NT2/D1 (cell line): ENCODE measurements at places on chromosomes 4 and X.

DNA sequence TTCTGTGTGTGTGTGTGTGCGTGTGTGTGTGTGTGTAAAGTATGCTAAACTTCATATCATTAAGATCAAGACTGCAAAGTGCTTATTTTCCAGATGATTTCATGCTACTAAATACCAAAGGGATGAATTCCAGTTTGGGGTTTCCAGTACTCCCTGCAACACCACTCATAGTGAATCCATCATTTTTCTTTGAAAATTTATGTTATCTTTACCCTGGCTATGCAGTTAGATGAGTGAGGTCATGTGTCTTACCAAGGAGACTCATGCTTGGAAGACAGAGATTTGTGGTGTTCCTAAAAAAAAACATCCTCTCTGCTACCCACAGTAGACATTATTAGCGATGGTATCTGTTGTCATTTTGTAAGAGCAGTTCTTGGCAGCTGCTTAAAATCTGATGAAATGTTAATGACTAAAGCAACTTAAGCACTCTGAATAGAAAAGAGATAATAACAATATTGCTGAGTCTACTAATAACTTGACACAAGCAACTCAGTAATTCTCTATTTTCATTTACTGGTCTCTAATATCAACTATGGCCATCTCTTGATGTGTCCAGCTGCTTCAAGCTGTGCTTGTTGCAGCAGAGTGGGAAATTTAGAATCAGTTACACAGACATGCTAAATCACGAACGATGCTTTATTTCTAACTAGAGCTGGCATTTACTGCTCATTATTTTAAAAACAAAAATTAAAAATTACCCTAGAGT, 1953.0 kb upstream of the IGFBP7 start:
- DNase-seq = no peak

DNA sequence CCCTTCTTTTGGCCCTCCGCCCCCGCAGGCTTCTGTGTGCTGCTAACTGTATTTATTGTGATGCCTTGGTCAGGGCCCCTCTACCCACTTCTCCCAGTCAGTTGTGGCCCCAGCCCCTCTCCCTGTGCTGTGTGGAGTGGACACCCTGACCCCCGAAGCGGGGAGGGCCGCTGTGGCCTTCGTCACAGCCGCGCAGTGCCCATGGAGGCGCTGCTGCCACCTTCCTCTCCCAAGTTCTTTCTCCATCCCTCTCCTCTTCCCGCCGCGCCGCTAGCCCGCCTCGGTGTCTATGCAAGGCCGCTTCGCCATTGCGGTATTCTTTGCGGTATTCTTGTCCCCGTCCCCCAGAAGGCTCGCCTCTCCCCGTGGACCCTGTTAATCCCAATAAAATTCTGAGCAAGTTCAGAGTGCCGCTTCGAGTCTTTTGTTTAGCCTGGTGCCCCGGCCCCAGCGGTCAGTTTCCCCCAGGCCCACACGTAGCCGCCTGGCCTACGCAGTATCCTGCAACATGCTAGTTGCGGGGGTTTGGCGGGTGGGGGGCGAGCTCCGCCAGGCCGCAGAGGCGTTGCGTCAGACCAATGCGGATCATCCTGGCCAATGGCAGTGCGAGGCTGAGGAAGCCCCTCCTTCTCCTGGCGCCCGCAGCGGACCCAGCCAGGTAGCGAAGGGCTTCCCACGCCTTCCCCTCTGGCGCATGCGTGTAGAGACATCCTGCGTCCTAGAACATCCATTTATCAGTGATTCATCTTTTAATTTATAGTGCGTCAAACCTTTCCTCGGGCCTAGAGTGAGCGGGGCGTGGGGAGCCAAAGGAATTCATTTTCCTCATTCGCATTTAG, 5.6 kb upstream of the KANTR start:
- DNase-seq = no peak

DNA sequence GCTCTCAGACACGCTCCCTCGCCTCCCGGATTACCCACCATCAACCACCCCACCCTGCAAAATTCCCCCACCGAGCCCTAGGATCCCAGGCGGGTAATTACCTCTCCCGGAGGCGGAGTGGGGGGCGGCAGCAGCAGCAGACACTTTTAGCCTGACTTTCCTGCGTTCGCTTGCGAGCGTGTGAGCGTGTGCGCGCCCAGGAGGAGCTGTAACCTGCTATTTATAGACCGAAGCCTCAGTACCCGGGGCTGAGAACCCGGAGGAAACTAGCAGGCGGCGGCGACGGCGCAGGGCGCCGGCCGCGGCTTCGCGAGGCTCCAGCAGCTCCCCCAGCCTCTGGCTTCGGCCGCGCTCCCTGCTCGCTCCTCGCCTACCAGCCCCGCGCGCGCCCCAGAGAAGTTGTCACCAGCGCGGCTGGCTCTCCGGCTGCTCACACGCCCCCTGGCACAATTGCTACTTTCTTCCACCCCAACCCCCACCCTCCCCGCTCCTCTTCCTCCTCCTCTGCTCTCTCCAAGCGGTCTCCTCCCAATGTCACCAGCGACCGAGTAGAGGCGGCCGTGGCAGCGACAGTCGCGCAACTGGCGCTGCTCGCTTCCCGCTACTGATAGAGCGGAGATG, at the start of gene INPP4B:
Gene INPP4B (minus strand): TSS at position 194 of the 621 bp plus-strand sequence.
- no peak for DNase-seq

DNA sequence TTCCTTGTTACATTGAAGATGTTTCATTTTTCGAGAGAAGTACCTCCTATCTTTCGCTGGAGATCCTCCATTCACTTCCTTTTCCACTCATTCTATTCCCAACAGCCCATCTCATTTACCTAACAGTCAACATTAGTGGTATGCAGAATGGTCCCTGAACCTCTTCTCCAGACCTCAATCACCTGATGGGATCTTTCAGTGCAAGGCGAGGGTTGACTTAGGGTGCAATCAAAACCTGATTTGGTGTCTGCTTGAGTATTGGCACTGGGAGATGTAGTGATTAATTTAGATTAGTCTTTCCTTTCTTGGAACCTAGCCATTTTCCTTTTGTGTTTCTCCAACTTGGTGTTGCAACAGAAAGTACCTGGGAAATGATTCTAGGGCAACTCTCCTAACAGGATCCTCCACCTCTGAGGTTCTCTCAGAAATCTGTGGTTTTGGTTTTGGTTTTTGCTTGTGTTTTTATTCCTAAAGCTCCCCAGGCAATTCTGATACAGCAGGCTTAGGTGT, 18.4 kb downstream of the DDX3X start:
- DNase-seq = no peak

DNA sequence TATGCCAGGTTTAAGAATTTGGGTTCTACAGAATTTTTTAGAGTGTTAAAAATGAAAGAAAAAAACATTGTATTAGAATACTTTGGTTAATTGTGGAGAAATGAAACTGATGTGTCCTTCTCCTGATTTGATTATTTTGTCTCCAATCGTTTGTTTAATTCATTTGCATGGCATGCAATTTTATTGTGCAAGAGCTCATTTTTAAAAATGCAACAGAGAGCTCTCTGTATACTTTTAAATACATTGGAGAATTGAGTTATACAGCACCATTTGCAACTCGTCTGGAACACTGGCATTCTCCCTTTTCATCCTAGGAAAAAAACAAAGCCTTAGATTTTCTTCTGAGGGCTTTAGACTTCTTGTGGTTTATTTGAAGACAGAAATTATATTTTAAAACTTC, 689 bp downstream of the EXOC1L start:
- no peak for DNase-seq

GRCh38 chrX:44874420-44875184, 1.6 kb downstream of the KDM6A start:
- no peak for DNase-seq

DNA sequence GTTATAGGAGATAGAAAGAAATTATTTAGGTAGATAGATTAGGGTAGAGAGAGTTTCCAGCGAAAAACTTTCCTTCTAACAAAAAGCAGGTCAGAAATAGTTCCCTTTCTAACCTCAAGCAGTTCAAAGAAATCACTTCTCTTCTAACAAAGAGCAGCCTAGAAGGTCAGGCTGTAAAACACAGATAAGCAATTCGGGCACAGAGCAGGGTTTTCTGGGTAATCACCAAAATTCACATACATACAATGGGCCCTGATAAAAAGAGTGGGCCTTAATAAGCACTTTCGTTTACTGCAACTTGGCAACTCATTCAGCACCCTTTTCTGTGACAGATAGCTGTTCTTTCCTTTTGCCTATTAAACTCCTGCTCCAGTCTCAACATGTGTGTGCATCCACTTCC, 13.4 kb upstream of the NAF1 start:
- DNase-seq = no peak

GRCh38 chr4:1796486-1797204, 3.6 kb downstream of the FGFR3 start:
- DNase-seq = no peak

DNA sequence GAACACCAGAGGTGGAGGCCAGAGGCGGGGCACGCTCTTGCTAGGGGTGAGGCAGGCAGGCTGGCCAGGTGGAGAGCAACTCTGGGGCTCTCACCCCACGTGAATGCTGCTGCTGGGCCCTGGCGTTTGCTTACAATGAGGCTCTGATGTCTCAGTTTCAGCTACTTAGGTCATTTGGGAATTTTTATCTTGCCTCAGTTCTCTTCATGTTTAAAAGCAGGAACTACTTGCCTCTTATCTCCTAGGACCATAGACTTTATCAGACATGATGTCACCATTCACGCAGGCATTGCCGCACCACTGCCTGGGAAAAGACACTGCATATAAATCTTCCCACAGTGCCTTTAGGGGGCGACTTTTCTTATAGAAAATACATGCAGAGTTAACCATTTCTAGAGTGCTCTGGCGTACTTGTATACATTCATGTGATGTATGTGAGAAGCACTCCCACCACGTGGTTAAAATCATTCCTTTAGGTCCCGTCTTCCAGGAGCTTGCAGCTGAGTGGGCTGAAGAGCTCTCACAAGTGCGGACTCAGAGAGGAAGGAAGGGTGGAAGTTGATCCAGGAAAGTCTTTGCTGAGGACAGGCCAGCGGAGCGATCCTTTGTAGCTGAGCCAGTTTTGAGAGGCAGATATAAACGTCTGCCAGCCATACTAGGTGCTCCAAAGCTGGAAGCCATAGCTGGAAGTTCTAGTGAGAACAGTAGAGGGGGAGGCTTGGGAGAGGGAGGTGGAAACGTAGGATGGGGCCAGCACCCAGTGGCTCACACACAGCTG, 84.3 kb upstream of the CLDN34 start:
- DNase-seq = no peak

- DNase-seq = no peak
Observed at GRCh38 chr4:158895797-158896576, 127.2 kb downstream of the FNIP2 start.

GRCh38 chr4:116736756-116737155, 348.6 kb downstream of the TRAM1L1 start:
- DNase-seq = no peak

- DNase-seq = no peak
Observed at GRCh38 chr4:39237179-39237578, 54.9 kb downstream of the WDR19 start.

DNA sequence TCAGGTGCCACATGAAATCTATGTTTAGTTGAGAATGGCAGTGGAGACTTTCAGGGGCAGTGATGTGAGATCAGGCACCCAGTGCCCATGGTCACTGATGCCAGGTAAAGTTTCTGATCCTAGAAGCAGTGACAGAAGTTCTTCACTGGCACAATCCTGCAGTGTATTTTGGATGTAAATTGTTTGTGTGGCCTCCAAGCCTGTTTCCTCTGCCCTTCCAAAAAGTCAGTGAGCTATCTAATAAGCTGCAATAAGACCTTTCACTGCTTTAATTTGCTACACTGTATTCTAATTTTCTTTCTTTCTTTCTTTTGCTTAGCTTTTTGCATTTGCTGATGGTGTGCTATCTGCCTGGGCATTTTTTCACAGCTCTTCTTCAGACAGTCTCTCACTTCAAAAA, 1348.6 kb downstream of the ADGRL3 start:
- no peak for DNase-seq

GRCh38 chr4:113053883-113054282, 4.4 kb downstream of the ANK2 start:
- no peak for DNase-seq
